Stromal cell of bone marrow (primary cell): ENCODE measurements at places on chromosomes 2 and 18.

DNA sequence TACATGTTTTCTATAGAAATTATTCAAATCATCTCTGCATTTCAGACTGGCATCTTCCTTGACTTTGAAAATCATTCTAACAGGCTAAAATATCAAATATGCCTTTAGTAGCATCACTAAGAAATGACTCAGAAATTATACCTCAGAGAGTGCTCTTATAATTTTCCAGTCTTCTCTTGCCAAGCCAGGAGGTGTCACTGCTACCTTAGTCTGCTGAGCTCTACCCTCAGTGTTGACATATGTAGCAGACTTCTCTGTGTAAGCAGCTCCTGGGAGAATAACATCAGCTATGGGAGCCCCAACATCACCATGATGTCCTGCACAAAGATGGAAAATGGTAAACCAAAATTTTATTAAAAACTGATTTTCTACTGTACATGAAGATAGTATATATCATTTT, 31.6 kb downstream of the NDUFS1 start:
- no peak for DNase-seq

DNA sequence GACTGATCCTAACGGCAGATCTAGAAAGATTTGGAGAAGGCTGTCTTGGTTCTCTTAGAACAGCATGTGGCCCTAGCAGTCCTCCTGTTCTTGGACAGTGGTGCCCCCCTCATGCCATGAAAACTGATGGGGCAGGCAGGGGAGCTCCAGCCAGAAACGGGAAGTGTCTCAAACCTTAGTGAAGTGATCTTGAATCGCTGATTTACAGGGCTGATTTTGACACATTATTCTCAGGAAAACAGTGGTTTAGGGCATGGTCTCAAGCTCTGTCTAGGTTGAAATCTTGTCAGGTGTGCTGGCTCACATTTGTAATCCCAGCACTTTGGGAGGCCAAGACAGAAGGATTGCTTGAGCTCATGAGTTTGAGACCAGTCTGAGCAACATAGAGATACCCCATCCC, 37.8 kb downstream of the SRSF7 start:
- no peak for DNase-seq

DNA sequence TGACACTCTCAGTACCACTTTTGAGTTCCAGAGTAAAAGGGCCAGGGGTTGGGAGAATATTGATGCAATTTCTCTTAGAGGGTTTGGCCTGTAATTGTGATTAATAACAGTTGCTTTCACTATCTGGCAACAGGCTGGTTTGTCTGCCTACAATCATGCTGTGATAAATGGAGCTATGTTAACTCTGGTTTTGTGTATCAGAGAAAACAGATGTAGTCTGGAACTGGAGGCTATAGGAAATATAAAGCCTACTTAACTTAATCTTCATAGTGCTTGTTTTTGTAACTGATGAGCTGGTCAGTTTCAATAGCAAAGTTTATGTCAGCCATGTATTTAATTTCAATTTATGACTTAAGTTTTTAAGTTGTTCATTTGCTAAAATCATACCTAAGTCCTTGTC, 138.0 kb downstream of the AGPS start:
- no peak for DNase-seq

GRCh38 chr2:165440367-165440766, 29.1 kb upstream of the CSRNP3 start:
- DNase-seq, result peak; percentile 95

- no peak for DNase-seq
Measured at GRCh38 chr18:65124633-65125032, 626.2 kb upstream of the CDH7 start.

DNA sequence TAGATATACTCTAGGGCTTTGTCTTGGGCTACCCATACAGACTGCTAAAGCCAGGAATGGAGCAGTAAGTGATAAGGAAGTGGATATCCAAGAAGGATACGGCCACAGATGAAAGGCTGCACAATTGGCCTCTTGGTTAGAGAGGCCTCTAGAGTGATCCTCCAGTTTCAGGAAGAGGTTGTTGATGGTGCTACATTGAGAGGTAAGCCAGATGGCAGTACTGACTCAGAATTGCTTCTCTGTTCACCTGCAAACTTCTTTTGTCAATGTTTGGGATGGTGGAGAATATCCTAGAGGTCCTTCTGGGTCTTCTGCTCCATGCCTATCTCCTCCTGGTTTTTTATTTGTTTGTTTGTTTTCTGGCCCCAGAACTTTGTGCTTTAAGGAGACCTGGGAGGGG, 226.8 kb upstream of the LRRTM1 start:
- no peak for DNase-seq

DNA sequence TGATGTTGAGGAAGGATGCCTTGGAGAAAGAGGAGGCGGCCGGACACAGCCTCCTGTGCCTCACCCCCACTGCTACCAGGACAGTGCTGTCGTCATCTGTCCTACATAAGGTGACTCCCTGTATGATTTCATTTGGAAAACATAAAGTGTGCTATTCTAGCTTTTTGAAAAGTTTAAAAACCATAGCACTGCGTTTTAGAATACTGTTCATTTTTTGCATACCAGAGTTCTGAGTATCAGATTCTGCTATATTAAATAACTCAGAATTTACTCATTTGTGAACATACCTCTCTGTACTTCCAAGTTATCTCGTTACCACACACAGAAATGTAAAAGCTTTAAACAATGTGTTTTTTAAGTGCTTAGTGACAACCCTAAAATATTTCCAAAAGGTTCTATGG, 302.9 kb downstream of the LRRTM1 start:
- DNase-seq, result no peak

- no peak for DNase-seq
Measured at GRCh38 chr18:35949090-35949489, 23.4 kb upstream of the RMP24 start.

- no peak for DNase-seq
Measured at GRCh38 chr2:96687711-96688640, 45.4 kb downstream of the FER1L5 start.

GRCh38 chr18:54359233-54359632, 1.5 kb downstream of the C18orf54 start:
- no peak for DNase-seq

DNA sequence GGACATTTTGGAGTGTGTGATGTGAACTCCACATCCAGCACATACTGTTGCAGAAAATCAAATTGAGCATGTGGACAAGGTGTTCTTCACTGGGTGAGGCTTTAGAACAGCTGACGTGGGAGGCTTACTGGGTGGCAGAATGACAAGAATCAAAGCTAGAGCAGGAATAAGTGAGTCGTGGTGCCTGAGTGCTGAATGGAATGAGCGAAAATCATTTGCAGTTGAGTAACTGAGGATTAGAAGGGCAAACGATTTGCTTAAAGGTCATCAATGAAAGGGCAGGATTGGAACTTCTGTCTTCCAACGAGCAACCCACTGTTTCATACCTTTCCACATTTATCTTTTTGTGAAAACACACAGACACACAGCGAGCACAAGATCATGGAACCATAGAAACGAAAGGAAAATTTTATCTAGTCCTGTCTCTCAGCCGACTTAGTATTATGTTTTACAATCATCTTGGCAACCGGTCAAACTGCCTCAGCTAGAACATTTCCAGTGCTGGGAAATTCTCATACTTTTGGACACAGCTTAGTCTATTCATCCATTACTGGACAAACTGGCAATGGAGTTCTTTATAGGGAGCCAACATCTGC, 7.2 kb upstream of the DAW1 start:
- DNase-seq, result peak; percentile 54

GRCh38 chr2:237488901-237489860, 2.1 kb downstream of the MLPH start:
- no peak for DNase-seq

DNA sequence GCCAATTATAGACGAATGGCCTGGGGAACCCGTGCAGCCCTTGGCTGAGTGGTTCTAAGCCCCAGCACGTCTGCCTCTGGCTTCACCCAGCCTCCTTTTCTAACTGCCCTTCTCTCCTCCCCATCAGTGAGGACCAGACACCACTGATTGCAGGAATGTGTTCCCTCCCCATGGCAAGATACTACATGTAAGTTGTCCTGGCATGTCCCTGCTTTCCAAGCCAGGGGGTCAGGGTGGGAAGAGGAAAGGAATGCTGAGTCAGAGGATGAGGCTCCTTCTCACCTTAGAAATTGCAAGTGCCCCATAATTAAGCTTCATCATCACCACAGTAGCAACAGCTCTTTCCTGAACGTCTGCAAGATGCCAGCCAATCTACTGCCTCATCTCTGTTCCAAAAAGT, 4.8 kb downstream of the IL1F10 start:
- no peak for DNase-seq

DNA sequence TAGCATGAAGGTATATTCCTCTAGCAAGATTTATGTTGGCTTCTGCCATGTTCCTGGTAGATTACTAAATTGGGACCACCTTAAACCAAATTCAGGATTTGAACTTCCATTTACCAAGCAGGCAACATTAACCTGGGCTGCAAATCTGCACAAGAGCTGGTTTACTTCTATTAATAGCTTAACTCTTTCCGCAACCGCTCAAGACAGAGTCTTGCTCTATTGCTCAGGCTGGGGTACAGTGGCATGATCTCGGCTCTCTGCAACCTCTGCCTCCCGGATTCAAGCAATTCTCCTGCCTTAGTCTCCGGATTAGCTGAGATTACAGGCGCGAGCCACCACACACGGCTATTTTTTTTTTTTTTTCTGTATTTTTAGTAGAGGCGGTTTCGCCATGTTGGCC, 8.4 kb downstream of the MARCHF7 start:
- DNase-seq, result no peak

DNA sequence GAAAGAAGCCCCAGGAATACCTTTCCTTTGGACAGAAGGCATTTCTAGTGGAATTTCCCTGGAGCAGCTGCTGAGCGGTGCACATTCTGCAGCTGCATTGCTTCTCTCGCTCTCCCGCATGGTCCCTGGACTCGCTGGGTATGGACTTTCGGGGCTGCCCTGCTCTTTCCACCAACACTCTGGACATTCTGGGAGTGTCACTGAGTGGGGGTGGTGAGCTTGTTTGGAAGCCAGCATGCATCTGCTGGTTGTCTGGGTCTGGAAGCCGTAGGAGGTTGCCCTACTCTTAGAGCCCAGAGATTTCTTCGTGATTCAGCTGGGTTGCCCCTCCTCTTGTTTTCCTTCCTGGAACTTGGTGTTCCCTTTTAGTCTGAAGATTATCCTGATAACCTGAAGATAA, 52.6 kb downstream of the TWIST2 start:
- no peak for DNase-seq

GRCh38 chr2:236633219-236633570, 63.6 kb downstream of the ACKR3 start:
- DNase-seq, result no peak

DNA sequence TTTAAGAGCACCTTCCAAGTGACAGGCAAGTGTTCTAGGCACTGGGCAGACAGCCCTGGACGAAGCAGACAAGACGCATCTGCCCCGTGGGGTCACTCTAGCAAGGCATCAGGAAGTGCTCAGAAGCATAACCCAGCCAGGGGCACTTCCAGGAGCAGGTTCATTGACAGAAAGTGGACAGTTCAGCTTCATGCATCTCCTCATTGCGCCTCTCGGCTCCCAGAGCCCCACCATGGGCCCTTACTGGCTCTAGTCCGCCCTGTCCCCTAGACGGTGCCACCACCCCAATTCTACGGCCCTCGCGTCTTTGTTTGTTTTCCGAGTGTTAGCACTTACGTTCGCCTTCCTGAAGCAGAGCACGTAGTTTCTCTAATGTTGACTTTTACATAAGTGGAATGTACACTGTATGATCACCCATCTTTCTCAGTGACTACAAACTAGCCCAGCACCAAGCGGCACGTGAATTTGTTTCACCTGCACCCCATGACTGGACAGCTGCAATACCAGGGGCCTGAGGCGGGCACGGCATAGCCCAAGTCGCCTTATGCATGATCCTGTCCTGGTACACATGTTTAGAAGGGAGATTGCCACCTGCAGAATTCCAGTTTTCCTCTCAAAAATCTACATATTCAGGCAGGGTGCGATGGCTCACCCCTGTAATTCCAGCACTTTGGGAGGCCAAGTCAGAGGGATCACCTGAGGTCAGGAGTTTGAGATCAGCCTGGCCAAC, 33.2 kb downstream of the SNED1 start:
- DNase-seq, result no peak

DNA sequence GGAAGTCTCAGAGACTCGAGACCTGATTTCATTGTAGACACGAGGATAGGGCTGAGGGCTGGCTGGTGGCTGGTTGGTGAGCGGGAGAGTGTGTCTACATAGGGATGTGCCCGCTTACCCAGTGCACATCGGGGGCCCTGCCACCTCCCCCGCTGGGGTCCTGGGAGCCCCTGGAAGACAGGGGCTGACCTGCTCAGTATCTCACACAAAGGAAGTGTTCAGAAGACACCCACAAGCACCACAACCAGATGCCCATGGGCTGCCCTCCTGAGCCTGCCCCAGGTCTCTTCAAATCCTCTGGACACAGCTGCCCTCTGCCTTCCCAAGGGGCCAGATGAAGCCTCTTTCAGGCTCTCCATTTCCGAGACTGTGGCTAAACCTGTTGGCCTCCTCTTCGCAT, 43.1 kb downstream of the MYCN start:
- DNase-seq, result no peak

- no peak for DNase-seq
Measured at GRCh38 chr2:230881840-230882239, 17.1 kb downstream of the ITM2C start.

GRCh38 chr2:45993476-45993991, 303.7 kb upstream of the EPAS1 start:
- DNase-seq, result peak; percentile 65

- no peak for DNase-seq
Measured at GRCh38 chr18:36536426-36536825, 238.9 kb downstream of the FHOD3 start.

DNA sequence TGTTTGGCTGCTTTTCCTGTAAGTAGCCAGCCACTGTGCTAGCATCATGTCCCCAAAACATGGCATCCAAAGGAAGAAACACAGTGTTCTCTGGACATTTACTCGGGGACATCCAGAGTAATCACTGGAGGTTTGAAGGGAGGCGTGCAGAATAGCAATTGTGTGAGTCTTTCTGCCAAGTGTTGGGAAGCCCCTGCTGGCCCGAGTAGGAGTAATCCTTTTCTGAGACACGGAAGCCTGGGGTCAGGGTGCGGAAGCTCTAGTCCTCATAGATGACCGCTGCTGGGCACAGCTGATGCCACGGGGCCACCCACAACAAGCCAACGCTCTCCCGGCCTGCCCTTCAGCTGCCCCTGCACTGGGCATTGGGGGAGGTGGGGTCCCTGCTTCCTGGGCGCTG, 24.8 kb upstream of the HDAC4 start:
- no peak for DNase-seq

GRCh38 chr2:232420463-232421188, 14.0 kb downstream of the ALPG start:
- no peak for DNase-seq

DNA sequence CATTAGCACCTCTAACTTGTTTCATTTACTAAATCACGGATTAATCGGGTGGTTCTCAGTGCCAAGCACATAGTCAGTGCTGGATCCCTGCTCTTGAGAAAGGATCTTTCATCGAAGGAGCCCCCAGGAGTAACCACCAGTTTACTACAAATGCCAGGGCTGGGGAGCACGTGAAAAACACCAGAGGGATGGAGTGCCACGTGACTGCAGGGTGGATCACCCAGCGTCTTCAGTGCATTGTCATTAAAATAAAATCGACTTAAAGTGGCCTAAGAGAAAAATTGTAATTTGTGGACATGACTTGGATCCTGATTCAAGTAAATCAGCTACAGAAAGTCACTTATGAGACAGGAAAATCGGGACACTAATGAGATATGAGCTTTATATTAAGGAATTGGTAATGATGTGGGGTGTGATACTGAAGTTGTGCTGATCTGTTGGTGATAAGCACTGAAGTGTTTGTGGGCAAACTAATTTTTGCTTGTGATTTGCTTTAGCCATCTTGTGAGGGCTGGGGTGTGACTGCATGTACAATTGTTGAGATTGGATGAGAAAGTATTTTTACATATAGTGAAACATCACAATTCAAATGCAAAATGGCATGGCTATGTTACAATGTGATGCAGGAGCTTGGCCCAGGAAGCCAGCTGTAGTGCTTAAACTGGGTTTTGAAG, 63.8 kb downstream of the NCK2 start:
- DNase-seq, result no peak
